Stimulated activated CD4-positive, alpha-beta T cell treated with anti-CD3 and anti-CD28 coated beads, Interleukin-1b, Interleukin-23, amount 100 ng/mL, for 48 hours (primary cell): ENCODE measurements at places on chromosomes 5 and 9.

DNA sequence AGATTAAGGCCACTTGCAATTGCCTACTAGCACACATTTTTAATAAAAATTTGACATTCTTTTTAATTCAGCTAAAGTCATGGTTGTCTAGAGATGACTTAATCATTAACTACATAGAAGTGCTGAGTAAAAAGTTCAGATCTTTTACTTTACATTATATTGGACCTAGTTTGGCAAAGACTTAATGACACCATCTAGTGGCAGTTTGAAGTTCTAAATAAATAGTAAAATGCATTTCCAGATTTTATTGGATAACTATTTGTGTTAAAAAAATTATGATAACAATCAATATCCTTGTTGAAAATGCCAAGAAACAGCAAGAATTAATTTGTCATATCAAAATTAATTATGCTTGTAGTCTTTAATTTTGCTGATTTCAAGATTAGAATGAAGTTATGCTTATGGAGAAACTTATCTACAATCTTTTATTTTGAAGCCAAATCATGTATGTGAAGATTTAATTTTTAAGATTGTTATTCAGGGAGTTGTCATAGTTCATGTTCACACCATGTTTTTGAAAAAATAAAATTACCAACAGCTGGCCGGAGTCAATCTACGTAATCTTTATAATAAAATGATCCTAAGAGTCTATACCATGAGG, 69.6 kb upstream of the PJA2 start:
- no peak for DNase-seq

GRCh38 chr5:14681236-14681752, 16.8 kb downstream of the OTULIN start:
- DNase-seq: no peak

- DNase-seq: no peak
Observed at GRCh38 chr9:84609779-84610178, 59.8 kb upstream of the NTRK2 start.

DNA sequence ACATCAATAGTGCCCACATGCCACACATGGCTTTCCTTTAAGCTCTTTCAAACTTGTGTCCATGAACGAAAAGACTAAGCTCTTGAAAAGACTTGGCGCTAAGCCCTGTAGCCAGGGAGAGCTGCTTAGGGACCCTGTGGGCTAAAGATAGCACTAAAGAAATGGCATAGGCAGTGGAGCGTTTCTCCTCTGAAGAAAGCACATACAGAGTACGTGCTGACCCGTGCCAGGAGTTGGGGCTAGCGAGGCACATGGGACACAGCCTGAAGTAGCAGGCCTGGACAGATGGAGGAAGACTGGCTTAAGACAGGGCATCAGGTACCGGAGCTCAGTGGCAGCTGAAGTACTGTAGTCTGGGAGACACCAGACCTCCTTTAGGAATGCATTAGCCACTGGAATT, 39.7 kb downstream of the ADGRV1 start:
- no peak for DNase-seq

- DNase-seq: no peak
Observed at GRCh38 chr5:94240596-94240992, 377.8 kb downstream of the KIAA0825 start.

GRCh38 chr5:153360860-153361259, 129.6 kb upstream of the GRIA1 start:
- no peak for DNase-seq

- no peak for DNase-seq
Observed at GRCh38 chr9:36864491-36865410, 169.3 kb downstream of the PAX5 start.

- no peak for DNase-seq
Observed at GRCh38 chr5:2669913-2670312, 81.6 kb downstream of the IRX2 start.

DNA sequence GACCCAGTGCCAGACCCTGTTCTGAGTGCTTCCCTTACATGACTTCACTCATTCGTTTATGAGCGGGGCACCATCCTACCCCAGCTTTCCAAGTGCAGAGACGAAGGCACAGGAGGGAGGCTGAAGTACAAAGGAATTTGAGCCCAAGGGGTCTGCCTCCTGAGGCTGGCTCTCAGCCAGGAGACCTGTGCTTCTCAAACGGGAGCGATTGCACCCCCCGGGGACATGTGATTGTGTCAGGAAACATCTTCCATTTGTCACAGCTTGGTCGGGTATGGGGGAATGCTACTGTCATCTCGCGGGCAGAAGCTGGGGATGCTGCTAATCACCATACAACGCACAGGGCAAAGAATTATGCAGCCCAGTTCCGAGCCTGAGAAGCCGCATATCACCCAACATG, 23.9 kb downstream of the ADCY2 start:
- no peak for DNase-seq

- DNase-seq: no peak
Observed at GRCh38 chr9:134276453-134277245, 49.6 kb upstream of the RXRA start.

GRCh38 chr5:39455645-39456044, 30.9 kb upstream of the DAB2 start:
- DNase-seq: no peak

DNA sequence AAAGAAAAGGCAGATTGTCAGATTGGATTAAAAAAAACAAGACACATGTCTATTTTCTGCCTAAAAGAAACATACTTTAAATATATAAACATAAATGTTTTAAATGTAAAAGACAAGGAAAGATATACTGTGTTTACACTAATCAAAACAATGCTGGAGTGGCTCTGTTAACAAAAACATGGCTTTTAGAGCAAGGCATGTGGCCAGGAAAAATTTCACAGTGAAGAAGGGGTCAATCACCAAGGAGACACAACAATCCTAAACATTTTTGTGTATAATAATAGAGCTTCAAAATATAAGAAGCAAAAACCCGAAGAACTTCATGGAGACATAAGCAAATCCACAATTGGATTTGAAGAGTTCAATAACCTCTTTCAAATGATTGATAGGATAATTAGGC, 18.5 kb upstream of the GADD45G start:
- no peak for DNase-seq

DNA sequence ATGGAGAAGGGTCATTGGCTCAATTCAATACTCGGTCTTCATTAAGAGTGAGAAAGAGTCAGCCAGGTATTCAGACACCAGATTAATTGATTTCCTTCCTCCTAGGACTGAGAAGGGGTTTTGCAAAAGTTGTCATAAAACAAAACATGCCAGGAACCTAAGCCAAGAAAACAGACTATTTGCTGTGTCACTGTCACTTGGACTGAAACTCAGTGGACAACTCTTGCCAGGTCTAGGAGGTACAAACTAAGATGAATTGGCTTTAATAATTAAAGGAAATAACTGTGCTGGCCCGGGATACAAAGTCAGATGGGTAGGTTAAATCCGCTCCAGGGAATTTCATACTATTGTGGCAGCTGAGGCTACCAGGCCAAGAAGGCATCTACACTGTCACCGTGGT, 71.1 kb upstream of the TBC1D9B start:
- DNase-seq: no peak

DNA sequence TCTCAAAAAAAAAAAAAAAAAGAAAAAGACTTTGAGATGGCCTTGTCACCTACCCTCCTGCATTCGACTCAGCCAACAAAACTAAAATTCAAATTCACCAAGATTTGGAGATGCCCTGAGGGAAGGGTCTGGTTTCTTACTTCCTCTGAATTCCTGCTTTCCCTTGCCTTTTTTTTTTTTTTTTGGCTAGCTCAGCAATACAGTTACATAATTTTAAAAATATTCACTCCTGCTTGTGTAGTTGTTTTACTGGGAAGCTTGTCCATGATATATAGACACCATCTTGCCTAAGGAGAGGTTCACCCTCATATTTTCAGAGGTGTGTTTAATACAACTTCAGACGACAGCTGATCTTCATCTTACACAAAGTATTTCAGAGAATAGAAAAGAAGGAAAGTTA, 21.3 kb upstream of the SERINC5 start:
- DNase-seq: no peak

- no peak for DNase-seq
Observed at GRCh38 chr5:77876862-77877502, 100.8 kb upstream of the TBCA start.

- no peak for DNase-seq
Observed at GRCh38 chr5:137264041-137264440, 235.1 kb downstream of the SPOCK1 start.

- DNase-seq: no peak
Observed at GRCh38 chr9:25677301-25678146, 720 bp downstream of the TUSC1 start.

DNA sequence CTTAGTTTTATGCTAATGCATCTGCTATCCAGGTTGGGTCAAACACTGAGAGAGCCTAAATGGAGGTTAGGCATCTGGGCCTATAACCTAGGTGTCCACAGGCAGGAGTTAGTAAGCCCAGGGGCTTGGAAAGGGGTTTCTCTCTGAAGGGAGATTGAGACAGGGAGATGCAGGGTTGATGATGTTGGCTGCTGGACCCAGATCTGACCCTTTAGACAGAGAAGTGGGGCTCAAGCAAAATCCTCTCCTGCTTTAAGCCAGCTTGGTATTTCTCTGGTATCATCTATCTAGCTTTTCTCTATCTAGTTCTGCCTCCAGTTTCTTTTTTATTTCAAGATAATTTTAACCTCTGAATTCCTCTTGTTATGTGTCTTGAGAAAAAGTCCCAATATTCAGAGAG, 18.3 kb upstream of the ANKRD55 start:
- no peak for DNase-seq

GRCh38 chr5:173287086-173287485, 41.1 kb downstream of the STC2 start:
- DNase-seq: no peak

DNA sequence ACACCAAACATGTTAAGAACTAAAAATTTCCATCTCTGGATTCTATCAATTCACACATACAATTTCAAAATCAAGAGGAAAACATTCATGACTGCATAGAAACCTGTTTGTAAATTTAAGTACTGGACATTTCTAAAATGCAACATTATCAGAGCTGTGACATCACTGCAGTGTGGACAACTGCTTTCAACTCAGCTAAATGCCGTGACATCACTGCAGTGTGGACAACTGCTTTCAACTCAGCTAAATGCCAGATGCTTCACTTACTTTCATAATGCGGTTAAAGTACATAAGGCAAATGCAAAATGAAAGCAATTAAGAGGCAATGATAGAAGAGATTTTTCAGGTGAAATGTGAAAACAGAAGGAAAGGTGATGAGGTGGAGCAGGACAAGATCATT, 161.5 kb downstream of the ARL15 start:
- DNase-seq: no peak

DNA sequence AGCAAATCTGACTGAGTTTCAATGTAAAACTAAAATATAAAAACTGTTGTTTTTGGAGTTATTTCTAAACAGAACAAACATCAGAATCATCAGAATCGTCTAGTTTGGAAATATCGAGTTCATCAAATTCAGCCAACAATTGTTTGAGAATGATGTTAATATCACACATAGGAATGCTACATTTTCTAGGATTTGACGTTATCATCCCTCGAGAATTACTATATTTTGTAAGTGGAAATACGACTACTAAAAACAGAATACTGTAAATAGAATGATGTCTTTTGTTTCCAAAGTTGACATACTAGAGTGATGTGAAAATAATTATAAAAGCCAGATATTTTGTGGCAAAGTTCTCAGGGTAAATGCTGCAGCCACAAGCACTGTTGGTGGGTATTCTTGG, 805.9 kb downstream of the TLE1 start:
- no peak for DNase-seq

DNA sequence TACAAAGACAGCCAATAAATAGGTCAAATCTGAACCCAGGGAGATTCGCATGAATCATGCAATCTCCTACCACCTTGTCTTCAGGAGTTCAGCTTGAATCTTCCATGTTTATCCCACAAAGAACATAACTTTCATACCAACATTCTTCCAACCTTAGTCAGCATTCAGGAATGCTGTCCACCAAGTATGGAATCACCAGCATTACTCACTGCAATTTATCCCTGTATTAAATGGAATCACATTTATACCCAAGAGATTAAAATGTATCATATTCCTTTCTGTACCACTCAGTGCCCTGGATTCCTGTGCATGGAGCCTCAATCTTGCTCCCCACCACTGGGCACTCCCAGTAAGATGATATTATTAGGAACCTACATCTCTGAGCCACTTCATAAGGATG, 162.6 kb downstream of the GLIS3 start:
- no peak for DNase-seq

DNA sequence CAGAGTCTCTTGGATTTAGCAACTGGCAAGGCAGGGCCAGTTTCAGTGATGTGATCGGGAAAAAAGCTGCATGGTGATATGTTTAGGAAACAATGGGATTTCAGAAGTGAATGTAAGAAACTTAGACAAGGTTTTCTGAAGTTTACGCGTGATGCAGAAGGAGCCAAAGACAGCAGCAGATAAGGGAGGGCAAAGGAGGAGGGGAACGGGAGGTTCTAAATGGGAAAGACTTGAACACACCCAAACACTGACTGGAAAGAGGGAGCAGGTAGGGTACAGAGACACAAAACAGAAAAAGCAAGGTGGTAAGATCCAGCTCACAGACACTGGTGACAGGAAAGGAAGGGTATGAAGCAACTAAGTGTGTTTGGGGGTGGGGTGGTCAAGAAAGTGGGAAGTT, 115.4 kb downstream of the EPB41L4A start:
- no peak for DNase-seq

DNA sequence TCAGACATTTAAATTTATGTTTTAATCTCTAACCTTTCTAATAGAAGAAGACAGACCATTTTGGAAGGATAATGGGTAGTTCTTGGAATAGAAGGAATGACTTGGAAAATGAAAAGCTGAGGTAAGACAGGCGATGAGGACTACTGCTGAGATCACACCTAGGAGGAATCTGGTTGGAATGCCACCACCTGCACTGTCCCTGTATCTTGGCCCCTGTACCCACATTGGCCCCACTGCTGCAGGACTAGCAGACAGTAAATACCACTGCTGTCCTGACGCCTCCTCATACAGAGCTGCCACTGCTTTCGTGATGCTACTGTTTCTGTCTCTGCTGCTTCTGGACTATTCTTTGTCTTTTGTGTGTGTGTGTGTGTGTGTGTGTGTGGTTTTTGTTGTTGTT, 359.8 kb downstream of the TMEM232 start:
- no peak for DNase-seq

DNA sequence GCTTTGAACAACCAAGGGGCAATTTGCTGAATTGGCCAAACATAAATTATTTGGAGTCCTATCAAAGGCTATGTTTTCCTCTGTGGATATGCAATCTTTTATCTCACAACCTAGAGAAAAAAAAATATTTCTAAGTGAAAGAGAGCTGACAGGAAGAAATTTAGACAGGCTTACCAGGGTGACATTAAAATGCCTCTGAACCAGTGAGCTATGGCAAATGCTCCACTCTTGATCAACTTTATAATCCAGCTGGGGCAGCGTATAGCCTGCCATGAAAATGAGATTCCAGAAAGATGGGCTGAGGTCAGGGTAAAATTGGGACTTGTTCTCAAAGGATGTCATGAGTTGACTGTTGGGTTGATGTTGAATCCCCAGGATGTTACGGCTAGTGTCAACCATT, 399.3 kb upstream of the TRPC7 start:
- no peak for DNase-seq

- no peak for DNase-seq
Observed at GRCh38 chr5:149827086-149827485, 97.0 kb downstream of the PPARGC1B start.

GRCh38 chr9:92737216-92737606, 27.4 kb downstream of the BICD2 start:
- DNase-seq: no peak

- peak; percentile 85 for DNase-seq
Observed at GRCh38 chr5:132410451-132411303, 41.2 kb downstream of the SLC22A5 start.
